Neural crest cell (in vitro differentiated cells): ENCODE measurements at places on chromosomes 12 and 14. TPM values are rescaled to one million over a fixed set of nuclear protein-coding genes. Genes with fewer than 3 reads are reported as not detected.

CNTN1 gene
- 0.77 and 1.0 TPM in 2 replicates for total RNA-seq

HOXC13 gene
- total RNA-seq: not detected in 2 replicates

OR11H12 gene
- not detected in 2 replicates for total RNA-seq

PPFIA2 gene
- 4.1 and 8.3 TPM in 2 replicates for total RNA-seq

PXN gene
- 54.5 and 61.5 TPM in 2 replicates for total RNA-seq

SYT1 gene
- total RNA-seq: 17.4 and 19.5 TPM in 2 replicates

MDM1 gene
- total RNA-seq: 22.1 and 26.2 TPM in 2 replicates

RERGL gene
- total RNA-seq: not detected in 2 replicates

CHGA gene
- total RNA-seq: 3.0 and 4.3 TPM in 2 replicates

BDKRB1 gene
- total RNA-seq: not detected in 2 replicates

C3AR1 gene
- total RNA-seq: not detected in 2 replicates

LGR5 gene
- total RNA-seq: 8.0 and 10.3 TPM in 2 replicates

SLC25A21 gene
- 2.2 and 4.2 TPM in 2 replicates for total RNA-seq

GRCh38 chr12:43758247-43758727 lies 303 bp downstream of the PUS7L start:
- no peaks in the 10 kb centered on the region for H3K27me3 ChIP-seq
- peaks cover 15% of the 10 kb centered on the region for H3K4me1 ChIP-seq
- DNase-seq: peak; percentile 2
- H3K4me3 ChIP-seq: peak overlapping the region; percentile 92

DNA sequence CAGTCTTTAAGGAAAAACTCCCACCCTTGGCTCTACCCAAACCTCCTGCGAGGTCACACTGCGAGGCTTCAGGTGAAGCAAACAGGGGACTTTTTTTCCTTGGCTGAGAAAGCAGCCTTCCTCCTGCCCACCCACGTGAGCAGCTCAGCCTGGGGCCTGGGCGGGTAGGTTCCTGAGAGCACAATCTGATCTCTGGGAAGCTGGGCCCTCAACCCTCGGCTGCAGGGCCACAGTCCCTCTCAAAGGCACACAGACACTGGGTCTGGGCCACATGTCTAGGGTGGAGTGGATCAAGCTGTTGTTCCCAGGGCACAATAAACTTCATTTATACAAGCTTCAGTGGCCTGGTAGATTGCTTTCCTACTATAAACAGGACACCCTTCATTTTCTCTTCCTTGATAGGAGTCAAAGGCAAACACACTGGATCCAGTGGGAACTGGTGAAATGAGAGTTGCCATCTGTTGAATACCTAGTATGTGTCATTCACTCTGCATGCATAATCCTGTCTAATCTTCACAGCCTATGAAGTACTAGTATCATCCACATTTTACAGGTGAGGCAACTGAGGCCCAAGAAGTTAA lies 41.3 kb upstream of the PNMA1 start:
- peaks cover 64% of the 10 kb centered on the region for H3K4me1 ChIP-seq
- H3K27me3 ChIP-seq: no peaks in the 10 kb centered on the region
- H3K27ac ChIP-seq: peak overlapping the region; percentile 50
- H3K36me3 ChIP-seq: no peaks in the 10 kb centered on the region
- DNase-seq: no peak

DNA sequence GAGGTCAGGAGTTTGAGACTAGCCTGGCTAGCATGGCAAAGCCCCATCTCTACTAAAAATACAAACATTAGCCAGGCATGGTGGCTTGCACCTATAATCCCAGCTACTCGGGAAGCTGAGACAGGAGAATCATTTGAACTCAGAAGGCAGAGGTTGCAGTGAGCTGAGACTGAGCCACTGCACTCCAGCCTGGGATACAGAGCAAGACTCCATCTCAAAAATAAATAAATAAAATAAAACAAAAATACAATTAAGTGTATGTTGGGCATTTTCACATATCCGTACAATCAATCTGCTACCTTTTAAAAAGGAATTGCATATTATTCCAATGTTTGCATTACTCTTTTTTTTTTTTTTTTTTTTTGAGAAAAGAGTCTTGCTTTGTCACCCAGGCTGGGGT lies 47.7 kb upstream of the HECTD1 start:
- no peak overlapping the region for H3K27ac ChIP-seq
- H3K36me3 ChIP-seq: no peaks in the 10 kb centered on the region
- DNase-seq: no peak
- H3K27me3 ChIP-seq: no peaks in the 10 kb centered on the region
- H3K4me1 ChIP-seq: no peaks in the 10 kb centered on the region

DNA sequence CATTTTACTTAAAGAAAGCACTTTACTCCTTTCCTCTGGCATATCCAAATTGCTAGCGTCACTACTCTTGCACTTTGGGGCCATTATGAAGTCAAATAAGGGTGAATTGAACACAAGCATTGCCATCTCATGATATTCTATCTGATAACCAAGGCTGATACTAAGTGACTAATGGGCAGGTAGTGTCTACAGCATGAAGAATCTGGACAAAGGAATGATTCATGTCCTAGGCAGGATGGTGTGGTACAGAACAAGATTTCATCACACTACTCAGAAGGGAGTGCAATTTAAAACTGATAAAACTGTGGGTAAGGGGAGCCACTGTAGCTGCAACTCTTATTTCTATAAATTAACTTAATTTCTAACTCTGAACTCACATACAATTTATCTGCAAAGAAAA lies 7.7 kb upstream of the SLC6A15 start:
- no peaks in the 10 kb centered on the region for H3K36me3 ChIP-seq
- H3K4me1 ChIP-seq: no peaks in the 10 kb centered on the region
- H3K27me3 ChIP-seq: peaks cover 45% of the 10 kb centered on the region
- H3K27ac ChIP-seq: no peak overlapping the region

GRCh38 chr14:96554315-96554910 lies 52.2 kb downstream of the PAPOLA start:
- no peaks in the 10 kb centered on the region for H3K27me3 ChIP-seq
- DNase-seq: no peak
- no peak overlapping the region for H3K27ac ChIP-seq
- H3K36me3 ChIP-seq: peaks cover 14% of the 10 kb centered on the region
- no peak overlapping the region for H3K4me3 ChIP-seq
- no peaks in the 10 kb centered on the region for H3K4me1 ChIP-seq

GRCh38 chr12:26614011-26614616 lies 218.9 kb downstream of the ITPR2 start:
- H3K36me3 ChIP-seq: no peaks in the 10 kb centered on the region
- peaks cover 5% of the 10 kb centered on the region for H3K4me1 ChIP-seq
- no peak overlapping the region for H3K4me3 ChIP-seq
- peak; percentile 15 for DNase-seq
- H3K27me3 ChIP-seq: no peaks in the 10 kb centered on the region

DNA sequence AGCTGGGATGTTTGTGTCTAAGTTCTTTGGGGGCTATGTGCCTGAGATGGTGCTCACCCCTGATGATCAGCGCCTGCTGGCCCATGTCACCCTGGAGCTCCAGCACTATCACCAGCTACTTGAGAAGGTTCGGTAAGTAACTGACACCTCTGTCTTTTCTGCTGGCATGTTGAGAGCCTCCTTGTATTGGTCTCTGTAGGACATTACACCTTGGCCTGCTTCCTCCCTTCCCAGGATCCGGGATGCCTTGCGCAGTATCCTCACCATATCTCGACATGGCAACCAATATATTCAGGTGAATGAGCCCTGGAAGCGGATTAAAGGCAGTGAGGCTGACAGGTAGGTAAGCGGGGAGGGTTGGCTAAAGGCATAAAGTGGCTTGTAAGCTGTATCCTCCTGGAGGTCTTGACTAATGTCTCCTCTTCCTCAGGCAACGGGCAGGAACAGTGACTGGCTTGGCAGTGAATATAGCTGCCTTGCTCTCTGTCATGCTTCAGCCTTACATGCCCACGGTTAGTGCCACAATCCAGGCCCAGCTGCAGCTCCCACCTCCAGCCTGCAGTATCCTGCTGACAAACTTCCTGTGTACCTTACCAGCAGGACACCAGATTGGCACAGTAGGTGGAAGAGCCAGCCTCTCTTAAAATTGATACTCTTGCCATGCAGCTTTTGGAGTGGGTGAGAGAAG lies 5.5 kb downstream of the DDIT3 start:
- no peak overlapping the region for H3K27ac ChIP-seq
- no peak overlapping the region for H3K4me3 ChIP-seq
- H3K4me1 ChIP-seq: peaks cover 22% of the 10 kb centered on the region
- no peaks in the 10 kb centered on the region for H3K27me3 ChIP-seq
- peaks cover 26% of the 10 kb centered on the region for H3K36me3 ChIP-seq
- DNase-seq: no peak

DNA sequence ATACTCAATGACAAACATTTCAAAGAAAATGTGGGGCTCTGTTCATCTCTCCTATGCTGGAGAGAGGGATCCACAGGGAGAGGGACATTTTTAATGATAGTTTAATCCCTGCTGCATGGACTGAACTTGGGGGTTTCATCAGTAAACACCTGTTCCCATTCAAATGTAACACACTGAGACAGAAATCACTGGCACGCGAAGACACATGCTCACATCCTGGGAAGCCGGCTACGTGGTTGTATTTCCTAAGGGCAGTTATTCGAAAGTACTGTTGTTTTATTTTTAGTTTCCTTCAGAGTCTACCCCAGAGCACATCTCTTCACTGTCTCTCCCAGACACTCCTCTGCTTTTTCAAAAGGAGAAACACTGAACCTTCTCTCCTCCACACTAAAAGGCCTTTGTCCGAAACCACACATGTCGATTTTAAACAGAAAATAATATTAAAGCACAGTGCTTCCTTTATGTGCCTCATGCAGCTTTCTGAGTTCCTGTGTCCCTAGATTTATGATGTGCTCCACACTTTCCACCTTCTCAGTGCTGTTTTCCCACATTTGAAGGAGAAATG lies 52.8 kb downstream of the PTHLH start:
- DNase-seq: no peak
- peak overlapping the region; percentile 45 for H3K27ac ChIP-seq
- peaks cover 14% of the 10 kb centered on the region for H3K4me1 ChIP-seq
- H3K4me3 ChIP-seq: no peak overlapping the region
- H3K27me3 ChIP-seq: no peaks in the 10 kb centered on the region
- no peaks in the 10 kb centered on the region for H3K36me3 ChIP-seq

- no peaks in the 10 kb centered on the region for H3K27me3 ChIP-seq
- no peaks in the 10 kb centered on the region for H3K36me3 ChIP-seq
- H3K4me3 ChIP-seq: no peak overlapping the region
- H3K27ac ChIP-seq: no peak overlapping the region
Observed at GRCh38 chr12:107400686-107401447, 284.7 kb upstream of the PWP1 start.

DNA sequence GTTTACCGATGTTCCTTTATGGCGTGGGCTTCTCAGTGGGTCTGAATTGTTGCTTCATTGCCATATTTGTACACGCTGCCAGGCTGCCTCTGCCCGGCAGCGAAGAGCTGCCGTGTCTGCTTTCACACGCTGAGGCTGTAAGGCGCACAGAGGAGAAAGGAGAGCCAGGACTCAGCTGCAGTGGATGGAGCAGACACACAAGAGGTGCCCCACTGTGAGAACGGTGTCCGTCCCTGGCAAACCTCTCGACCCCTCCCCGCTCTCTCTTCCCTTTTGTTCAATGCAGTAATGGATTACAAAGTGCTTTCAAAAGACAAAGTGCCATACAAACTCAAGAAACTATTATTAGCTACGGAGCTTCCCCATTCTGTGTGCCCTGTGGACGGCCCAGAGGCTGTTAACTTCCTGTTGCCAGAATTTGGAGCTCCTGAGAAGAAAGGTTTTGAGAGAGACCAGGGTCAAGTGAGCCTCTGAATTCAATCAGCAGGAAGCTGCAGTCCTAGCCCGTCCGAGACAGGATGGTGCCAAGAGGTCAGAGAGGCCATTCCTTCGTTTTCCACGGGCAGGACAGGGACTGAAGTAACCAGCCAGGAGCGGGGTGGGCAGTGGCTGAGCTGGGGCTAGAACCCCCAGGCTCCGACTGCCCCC lies 15.8 kb downstream of the CCND2 start:
- no peaks in the 10 kb centered on the region for H3K27me3 ChIP-seq
- H3K4me3 ChIP-seq: peak overlapping the region; percentile 58
- DNase-seq: no peak
- peak overlapping the region; percentile 97 for H3K27ac ChIP-seq
- H3K4me1 ChIP-seq: peaks cover 96% of the 10 kb centered on the region

GRCh38 chr12:104741497-104742367 lies 216.4 kb downstream of the SLC41A2 start:
- no peak overlapping the region for H3K27ac ChIP-seq
- no peaks in the 10 kb centered on the region for H3K36me3 ChIP-seq
- no peak overlapping the region for H3K4me3 ChIP-seq
- peaks cover 72% of the 10 kb centered on the region for H3K4me1 ChIP-seq
- no peaks in the 10 kb centered on the region for H3K27me3 ChIP-seq
- no peak for DNase-seq

- peaks cover 41% of the 10 kb centered on the region for H3K36me3 ChIP-seq
- no peak for DNase-seq
- no peaks in the 10 kb centered on the region for H3K27me3 ChIP-seq
- no peak overlapping the region for H3K27ac ChIP-seq
- H3K4me3 ChIP-seq: no peak overlapping the region
Observed at GRCh38 chr12:8958066-8958465, 8.6 kb upstream of the M6PR start.

GRCh38 chr12:131796754-131797587 lies 31.2 kb upstream of the MMP17 start:
- peaks cover 24% of the 10 kb centered on the region for H3K36me3 ChIP-seq
- peaks cover 15% of the 10 kb centered on the region for H3K4me1 ChIP-seq
- H3K27ac ChIP-seq: no peak overlapping the region
- H3K27me3 ChIP-seq: no peaks in the 10 kb centered on the region

DNA sequence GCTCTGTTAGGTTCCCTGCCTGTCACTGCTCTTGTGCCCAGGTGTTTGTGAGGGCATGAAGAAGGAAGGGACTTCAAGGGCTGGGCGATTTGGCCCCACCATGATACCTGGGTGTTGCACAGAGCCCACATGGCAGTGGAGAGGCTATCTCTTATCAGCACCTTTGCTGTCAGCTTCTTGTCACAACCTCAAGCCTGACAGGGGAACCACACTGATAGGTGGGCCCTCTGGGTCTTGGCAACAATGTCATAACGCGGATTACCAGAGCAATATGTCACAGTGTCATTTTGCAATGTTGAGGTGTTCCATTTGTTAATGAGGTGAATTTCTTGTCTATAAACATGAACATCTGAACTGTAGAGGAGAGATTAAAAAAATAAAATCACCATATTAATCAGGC lies 22.9 kb upstream of the CACNA1C start:
- DNase-seq: no peak
- no peak overlapping the region for H3K27ac ChIP-seq
- H3K36me3 ChIP-seq: no peaks in the 10 kb centered on the region

- H3K27ac ChIP-seq: no peak overlapping the region
- H3K4me1 ChIP-seq: peaks cover 47% of the 10 kb centered on the region
- H3K27me3 ChIP-seq: no peaks in the 10 kb centered on the region
Observed at GRCh38 chr12:32533971-32534590, 134.7 kb downstream of the FGD4 start.

- DNase-seq: peak; percentile 57
- H3K27ac ChIP-seq: no peak overlapping the region
- H3K36me3 ChIP-seq: no peaks in the 10 kb centered on the region
- H3K27me3 ChIP-seq: peaks cover 31% of the 10 kb centered on the region
Observed at GRCh38 chr12:49358483-49359141, 8.7 kb upstream of the SPATS2 start.

DNA sequence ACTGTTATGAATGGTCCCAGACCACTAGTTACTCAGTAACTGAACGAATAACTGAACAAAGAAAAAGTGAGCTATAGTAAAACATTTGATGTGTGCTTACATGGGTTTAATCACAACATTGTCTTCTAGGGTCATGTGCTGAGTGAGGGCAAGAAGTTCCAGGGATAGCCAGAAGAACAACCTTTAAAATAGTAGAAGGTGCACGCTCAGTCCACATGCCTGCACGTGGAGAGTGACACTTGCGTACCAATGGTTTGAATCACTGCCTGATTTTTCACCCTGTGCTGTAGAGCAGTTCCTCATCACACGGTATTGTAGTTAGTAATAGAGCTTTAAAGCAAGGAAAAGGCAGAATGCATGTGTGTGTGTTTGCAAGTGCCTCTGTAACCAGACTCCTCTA lies 224.2 kb downstream of the EGLN3 start:
- no peak overlapping the region for H3K4me3 ChIP-seq
- H3K4me1 ChIP-seq: no peaks in the 10 kb centered on the region
- H3K36me3 ChIP-seq: no peaks in the 10 kb centered on the region
- H3K27ac ChIP-seq: no peak overlapping the region
- DNase-seq: no peak
- H3K27me3 ChIP-seq: no peaks in the 10 kb centered on the region
